ENCODE measurements at places on chromosomes 6 and 20. TPM values are rescaled to one million over a fixed set of nuclear protein-coding genes. Genes with fewer than 3 reads are reported as not detected.

The EPHA7 gene
- under 0.01 TPM for total RNA-seq

The NDUFAF5 gene
- 12.7 TPM for total RNA-seq

The AVP gene
- total RNA-seq, result not detected

DNA sequence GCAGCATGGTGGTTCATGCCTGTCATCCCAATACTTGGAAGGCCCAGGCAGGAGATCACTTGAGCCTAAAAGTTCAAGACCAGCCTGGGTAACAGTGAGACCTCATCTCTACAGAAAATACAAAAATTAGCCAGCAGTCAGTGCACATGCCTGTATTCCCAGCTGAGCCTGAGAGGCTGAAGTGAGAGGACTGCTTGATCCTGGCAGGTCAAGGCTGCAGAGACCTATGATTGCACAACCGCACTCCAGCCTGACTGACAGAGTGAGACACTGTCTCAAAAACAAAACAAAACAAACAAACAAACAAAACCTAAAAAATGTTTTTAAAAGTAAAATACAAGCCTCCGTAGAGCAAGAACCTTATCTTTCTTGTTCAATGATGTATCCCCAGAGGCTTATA lies 6.0 kb downstream of the CEP85L start:
- H3K4me3 ChIP-seq, result no peak overlapping the region
- DNase-seq, result no peak
- H3K36me3 ChIP-seq, result no peaks in the 10 kb centered on the region
- peaks cover 5% of the 10 kb centered on the region for H3K4me1 ChIP-seq
- no peaks in the 10 kb centered on the region for H3K27me3 ChIP-seq

DNA sequence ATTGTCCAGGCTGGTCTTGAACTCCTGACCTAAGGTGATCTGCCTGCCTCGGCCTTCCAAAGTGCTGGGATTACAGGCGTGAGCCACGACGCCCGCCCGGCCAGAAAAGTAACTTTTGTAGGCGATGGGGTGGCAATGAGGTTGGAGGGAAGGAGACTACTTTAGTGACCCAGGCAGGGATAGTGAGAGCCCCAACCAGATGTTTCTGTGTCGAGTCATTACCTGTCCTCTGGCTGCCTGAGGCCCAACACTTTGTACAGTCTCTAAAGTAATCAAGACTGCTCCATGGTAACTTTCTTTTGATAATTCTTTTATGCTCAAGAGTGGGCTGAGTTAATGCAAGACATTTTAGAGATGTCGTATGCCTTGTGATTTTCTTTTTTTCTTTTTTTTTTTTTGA lies 6.8 kb downstream of the SASH1 start:
- H3K27me3 ChIP-seq, result no peaks in the 10 kb centered on the region
- no peak overlapping the region for H3K4me3 ChIP-seq
- no peaks in the 10 kb centered on the region for H3K36me3 ChIP-seq
- no peak overlapping the region for H3K27ac ChIP-seq
- no peak for DNase-seq

GRCh38 chr6:31899215-31899614 lies 1.7 kb upstream of the EHMT2 start:
- H3K4me3 ChIP-seq, result no peak overlapping the region
- H3K27ac ChIP-seq, result no peak overlapping the region
- no peaks in the 10 kb centered on the region for H3K27me3 ChIP-seq
- peaks cover 13% of the 10 kb centered on the region for H3K4me1 ChIP-seq
- no peak for DNase-seq
- peaks cover 1% of the 10 kb centered on the region for H3K36me3 ChIP-seq

GRCh38 chr6:134676307-134677281 lies 273.3 kb downstream of the ALDH8A1 start:
- no peak overlapping the region for H3K4me3 ChIP-seq
- H3K4me1 ChIP-seq, result peaks cover 4% of the 10 kb centered on the region
- peak; percentile 63 for DNase-seq
- no peaks in the 10 kb centered on the region for H3K27me3 ChIP-seq

- DNase-seq, result no peak
- no peaks in the 10 kb centered on the region for H3K4me1 ChIP-seq
- peaks cover 8% of the 10 kb centered on the region for H3K36me3 ChIP-seq
- H3K27me3 ChIP-seq, result no peaks in the 10 kb centered on the region
Measured at GRCh38 chr6:44104481-44105021, 22.7 kb downstream of the MRPL14 start.

GRCh38 chr6:129525055-129525454 lies 184.9 kb downstream of the ARHGAP18 start:
- H3K27ac ChIP-seq, result no peak overlapping the region
- H3K36me3 ChIP-seq, result peaks cover 2% of the 10 kb centered on the region
- no peaks in the 10 kb centered on the region for H3K4me1 ChIP-seq
- peak; percentile 69 for DNase-seq

DNA sequence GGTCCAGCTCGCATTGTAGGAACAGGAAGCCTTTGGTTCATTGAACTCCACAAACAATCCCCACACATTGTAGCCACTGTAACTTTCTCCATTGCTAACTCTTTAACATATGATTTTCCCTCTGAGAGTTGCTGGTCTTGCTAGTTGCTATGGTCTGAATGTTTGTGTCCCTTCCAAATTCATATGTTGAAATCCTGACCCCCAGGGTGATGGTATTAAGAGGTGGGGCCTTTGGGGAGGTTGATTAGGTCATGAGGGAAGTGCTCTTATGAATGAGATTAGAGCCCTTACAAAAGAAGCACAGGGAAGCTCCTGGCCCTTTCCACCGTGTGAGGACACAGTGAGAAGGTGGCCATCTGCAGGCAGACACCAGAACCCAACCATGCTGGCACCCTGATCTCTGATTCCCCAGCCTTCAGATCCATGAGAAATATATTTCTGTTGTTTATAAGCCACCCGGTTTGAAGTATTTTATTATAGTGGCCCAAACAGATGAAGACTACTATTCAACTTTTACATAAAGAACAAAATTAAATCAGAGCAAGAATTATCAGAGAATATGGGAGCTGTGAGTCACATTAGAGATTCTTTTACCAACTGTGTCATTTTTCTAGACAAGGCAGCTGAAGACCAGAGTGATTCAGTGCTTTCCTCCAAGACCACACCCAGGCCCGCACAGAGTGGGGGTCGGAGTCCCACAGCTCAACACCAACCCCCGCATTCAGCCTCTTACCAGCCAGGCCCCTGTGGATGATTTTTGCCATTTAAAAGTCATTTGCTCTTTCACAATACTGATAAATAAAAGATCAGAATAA lies 143.0 kb downstream of the SAMD5 start:
- no peak overlapping the region for H3K4me3 ChIP-seq
- peak overlapping the region; percentile 49 for H3K27ac ChIP-seq
- H3K36me3 ChIP-seq, result no peaks in the 10 kb centered on the region
- no peaks in the 10 kb centered on the region for H3K27me3 ChIP-seq
- peaks cover 8% of the 10 kb centered on the region for H3K4me1 ChIP-seq

- DNase-seq, result no peak
- no peak overlapping the region for H3K4me3 ChIP-seq
- no peak overlapping the region for H3K27ac ChIP-seq
- H3K4me1 ChIP-seq, result no peaks in the 10 kb centered on the region
- no peaks in the 10 kb centered on the region for H3K27me3 ChIP-seq
Measured at GRCh38 chr6:98516206-98516605, 318.2 kb upstream of the POU3F2 start.

GRCh38 chr6:159193923-159194322 lies 24.7 kb downstream of the FNDC1 start:
- no peaks in the 10 kb centered on the region for H3K36me3 ChIP-seq
- H3K4me3 ChIP-seq, result no peak overlapping the region
- no peaks in the 10 kb centered on the region for H3K4me1 ChIP-seq
- DNase-seq, result no peak
- H3K27ac ChIP-seq, result no peak overlapping the region

DNA sequence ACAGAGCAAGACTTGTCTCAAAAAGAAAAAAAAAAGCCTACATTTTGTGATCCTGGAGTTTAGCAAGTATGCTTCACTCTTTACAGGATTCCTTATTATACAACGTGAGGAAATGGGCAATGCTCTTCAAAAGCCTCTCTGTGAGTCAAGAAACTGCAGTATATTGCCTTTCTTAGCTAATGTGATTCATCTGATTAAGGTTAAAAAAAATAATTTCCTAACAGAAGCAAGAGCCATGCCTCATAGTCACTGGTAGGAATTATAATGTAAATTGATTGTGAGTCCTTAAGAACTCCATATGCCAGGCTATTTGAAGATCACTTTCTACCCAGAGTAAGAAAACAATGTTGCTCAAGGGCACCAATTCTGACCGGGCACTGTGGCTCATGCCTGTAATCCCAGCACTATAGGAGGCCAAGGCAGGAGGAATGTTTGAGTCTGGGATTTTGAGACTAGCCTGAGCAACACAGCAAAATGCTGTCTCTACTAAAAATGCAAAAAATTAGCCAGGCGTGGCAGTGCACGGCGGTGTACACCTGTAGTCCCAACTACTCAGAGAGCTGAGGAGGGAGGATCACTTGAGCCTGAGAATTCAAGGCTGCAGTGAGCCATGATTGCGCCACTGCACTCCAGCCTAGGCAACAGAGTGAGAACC lies 43.3 kb downstream of the SLC26A8 start:
- H3K36me3 ChIP-seq, result no peaks in the 10 kb centered on the region
- H3K4me3 ChIP-seq, result no peak overlapping the region

GRCh38 chr20:4787069-4787468 lies 65.4 kb downstream of the PRND start:
- H3K4me1 ChIP-seq, result no peaks in the 10 kb centered on the region
- no peaks in the 10 kb centered on the region for H3K36me3 ChIP-seq
- peak; percentile 29 for DNase-seq
- H3K27me3 ChIP-seq, result no peaks in the 10 kb centered on the region

DNA sequence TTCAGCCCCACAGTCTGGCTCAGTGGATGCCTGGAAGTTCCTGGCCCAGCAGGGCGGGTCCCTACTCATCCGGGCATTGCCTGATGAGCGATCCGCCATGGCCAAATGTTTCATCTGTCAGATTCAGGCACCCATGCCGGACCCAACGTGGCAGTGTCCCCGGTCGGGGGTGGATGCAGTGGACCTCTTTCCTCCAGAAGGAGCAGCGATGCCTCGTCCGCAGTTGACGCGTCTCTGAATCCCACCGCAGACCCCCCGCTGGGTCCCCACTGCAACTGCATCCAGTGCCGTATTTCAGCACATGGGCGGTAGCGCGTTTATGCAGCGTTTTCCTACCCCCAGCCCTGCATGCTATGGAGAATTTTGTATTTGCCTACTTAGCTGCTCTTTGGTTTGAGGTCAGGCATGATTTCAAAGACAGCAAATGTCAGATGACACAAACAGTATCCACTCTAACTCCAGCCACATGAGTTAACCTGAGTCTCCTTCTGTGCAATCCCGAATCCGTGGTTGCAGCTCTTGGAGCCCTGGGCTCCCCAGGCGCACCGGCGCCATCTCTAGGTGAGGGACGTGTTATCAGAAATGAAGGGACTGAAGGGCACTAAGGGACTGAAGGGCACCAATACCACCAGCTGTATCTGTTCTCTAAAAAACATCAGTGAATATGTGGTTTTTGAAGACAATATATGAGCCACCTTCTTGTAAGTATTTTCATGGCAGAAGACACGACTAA lies 72.6 kb upstream of the THBS2 start:
- DNase-seq, result peak; percentile 59
- H3K4me3 ChIP-seq, result no peak overlapping the region
- H3K27ac ChIP-seq, result no peak overlapping the region
- H3K4me1 ChIP-seq, result no peaks in the 10 kb centered on the region

GRCh38 chr6:31764198-31764597 lies 1.7 kb downstream of the SAPCD1 start:
- H3K4me1 ChIP-seq, result peaks cover 4% of the 10 kb centered on the region
- H3K4me3 ChIP-seq, result no peak overlapping the region
- H3K36me3 ChIP-seq, result peaks cover 4% of the 10 kb centered on the region
- DNase-seq, result no peak
- no peaks in the 10 kb centered on the region for H3K27me3 ChIP-seq

GRCh38 chr6:76120302-76120701 lies 47.8 kb upstream of the IMPG1 start:
- no peaks in the 10 kb centered on the region for H3K36me3 ChIP-seq
- no peaks in the 10 kb centered on the region for H3K27me3 ChIP-seq
- no peak for DNase-seq
- H3K27ac ChIP-seq, result no peak overlapping the region
- H3K4me3 ChIP-seq, result no peak overlapping the region

DNA sequence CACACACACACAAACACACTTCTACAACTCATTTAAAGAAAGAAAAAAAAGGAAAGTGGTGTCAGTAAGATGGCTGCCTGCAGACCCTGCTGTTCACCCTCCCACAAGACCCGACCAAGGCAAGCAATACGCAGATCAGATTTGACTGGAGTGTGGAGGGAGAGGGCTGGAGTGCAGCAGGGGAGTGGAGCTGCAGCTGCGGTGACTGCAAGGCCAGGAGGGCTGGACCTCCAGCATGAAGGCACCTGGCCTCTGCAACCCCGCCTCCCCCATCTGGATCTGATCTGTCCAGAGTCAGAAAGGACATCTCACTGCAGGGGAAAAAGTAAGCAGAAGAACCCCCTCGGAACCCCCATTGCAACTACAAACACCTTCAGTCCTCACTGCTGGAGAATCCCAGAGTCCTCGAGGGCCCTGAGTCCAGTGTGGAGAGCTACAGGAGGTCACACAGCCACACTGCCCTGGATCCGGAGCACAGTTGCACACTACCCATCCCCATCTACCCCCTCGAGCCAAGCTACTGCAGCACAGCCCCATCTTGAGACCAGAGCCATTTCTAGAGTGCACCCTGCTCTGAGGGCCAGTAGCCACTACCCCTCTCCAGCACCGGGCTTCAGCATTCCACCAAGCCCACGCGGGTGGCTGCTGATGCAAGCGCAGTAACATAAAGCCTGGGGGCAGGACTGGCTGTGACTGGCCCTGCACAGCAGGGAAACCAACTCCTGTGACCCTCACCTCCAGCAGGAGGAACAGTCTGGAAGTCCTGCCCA lies 41.9 kb upstream of the SRSF6 start:
- no peak overlapping the region for H3K4me3 ChIP-seq
- no peaks in the 10 kb centered on the region for H3K4me1 ChIP-seq
- no peaks in the 10 kb centered on the region for H3K36me3 ChIP-seq
- no peak for DNase-seq

DNA sequence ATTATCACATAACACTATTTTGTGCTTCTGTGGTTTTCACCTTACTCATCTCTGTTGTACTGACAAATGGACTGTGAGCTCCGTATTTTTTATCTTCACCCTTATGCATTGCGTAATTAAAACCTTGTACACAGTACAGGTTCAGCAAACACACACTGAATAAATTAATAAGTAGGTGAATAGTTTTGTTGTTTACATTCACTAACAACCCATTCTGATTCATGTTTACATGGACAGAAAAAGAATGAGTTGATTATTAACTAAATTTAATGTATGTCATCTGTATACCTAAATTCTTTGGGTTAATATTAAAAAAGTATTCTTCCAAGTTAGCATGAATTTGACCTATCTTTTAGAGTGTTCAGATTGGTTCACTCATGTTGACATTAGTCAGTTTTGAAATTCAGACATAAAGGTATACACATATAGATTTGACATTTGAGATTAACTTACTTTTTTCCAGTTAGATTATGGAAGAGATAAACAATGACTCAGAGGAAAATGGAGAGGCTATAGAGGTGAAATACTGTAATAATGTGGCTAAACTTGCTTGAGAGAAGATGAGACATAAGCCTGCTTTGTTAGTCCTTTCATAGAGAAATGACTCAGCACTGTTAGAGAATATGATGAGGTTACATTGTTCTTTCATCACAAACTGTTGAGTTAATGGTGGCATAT lies 541.7 kb upstream of the FLRT3 start:
- H3K27me3 ChIP-seq, result no peaks in the 10 kb centered on the region
- no peak overlapping the region for H3K27ac ChIP-seq
- peak; percentile 70 for DNase-seq
- H3K36me3 ChIP-seq, result no peaks in the 10 kb centered on the region

GRCh38 chr20:10200330-10200729 lies 18.3 kb upstream of the SNAP25 start:
- no peaks in the 10 kb centered on the region for H3K4me1 ChIP-seq
- no peak overlapping the region for H3K27ac ChIP-seq
- H3K4me3 ChIP-seq, result no peak overlapping the region
- peak; percentile 60 for DNase-seq
- no peaks in the 10 kb centered on the region for H3K36me3 ChIP-seq
- no peaks in the 10 kb centered on the region for H3K27me3 ChIP-seq
